ENCODE measurements at places on chromosomes 5 and 9. TPM values are rescaled to one million over a fixed set of nuclear protein-coding genes. Genes with fewer than 3 reads are reported as not detected.

The AQP7 gene
- not detected for total RNA-seq

The ANKRD31 gene
- 0.84 TPM for total RNA-seq

The SLC24A2 gene
- total RNA-seq = not detected

The SLC25A2 gene
- not detected for total RNA-seq

The SOWAHA gene
- not detected for total RNA-seq

DNA sequence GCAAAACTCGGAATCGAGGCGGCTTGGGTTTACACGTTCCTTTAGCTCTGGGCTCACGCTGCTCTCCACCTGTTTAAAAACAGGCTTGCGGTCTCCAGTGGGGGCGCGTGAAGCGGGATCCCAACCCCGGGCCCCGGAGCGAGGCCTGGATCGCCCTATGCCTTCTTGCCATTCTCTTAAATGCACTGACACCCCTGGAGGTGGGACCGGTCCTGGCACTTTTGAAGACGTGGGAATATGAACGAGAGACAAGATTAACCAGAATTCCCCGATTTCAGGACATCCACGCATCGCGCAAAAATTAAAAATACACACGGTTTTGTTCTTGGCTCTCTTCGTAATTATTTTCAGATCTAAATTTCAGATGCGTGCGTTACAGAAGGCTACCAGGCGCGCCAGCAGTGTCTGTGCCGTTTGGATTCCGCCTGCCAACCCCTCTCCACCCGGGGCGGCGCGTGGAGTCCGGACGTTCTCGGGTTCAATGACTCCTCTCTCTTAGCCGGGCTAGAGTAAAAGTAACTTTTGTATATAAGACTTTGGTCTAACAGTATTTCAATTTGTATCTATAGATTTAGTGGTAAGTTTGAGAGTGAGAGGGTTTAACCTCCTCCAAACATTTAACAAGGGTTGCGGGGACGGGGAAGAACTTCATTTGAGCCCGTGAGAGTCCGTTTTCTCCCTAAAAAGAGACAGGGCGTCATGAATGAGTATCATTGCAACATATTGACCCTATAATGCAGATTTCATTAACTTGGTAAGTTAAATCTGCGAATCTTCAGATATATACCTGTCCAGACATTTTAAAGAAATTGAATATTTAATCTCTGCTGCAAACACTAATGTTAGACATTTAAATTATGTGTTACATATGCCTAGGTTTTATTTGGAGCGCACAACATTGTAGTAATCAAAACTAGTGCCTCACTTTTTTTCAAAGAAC lies 3.8 kb downstream of the FOXD1 start:
- no peak for DNase-seq

DNA sequence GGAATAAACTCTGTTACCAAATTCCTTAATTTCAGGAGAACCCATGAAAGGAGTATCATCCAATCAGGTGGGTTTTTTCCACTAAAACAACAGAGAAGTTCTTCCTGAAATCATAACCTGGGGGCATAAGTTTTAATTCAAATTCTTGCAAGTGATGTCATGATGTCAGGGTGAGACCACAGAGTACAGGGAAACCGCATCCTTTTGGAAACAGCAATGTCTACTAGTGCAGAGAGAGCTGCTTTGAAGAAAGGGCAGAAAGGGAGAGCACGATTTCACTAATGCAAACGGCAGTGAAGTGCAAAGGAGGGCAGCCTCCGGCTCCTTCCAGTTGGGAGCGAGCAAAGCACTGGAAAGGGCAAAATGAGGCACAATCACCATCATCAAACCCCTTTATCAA lies 20.6 kb upstream of the CMBL start:
- no peak for DNase-seq

DNA sequence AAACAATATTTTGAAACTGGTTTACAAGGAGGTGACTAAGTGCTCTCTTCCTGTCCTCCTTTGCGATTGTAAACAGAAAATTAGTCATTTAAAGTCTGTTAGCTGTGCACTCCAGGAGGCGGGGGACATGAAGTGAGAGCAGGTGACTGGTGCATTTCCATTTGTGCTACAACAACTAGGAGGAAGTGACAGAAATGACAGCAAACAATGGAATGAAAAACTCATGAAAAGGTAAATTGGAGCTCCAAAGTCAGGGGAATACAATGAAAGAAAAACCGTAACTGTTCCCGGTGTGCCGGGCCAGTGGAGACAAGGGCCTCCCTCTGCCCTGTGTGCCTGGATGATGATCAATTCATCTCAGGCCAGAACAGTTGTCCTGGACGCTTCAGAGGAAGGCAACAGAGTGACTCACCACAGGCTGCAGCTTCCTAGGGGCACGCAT lies 439.9 kb downstream of the GADD45G start:
- DNase-seq = no peak

DNA sequence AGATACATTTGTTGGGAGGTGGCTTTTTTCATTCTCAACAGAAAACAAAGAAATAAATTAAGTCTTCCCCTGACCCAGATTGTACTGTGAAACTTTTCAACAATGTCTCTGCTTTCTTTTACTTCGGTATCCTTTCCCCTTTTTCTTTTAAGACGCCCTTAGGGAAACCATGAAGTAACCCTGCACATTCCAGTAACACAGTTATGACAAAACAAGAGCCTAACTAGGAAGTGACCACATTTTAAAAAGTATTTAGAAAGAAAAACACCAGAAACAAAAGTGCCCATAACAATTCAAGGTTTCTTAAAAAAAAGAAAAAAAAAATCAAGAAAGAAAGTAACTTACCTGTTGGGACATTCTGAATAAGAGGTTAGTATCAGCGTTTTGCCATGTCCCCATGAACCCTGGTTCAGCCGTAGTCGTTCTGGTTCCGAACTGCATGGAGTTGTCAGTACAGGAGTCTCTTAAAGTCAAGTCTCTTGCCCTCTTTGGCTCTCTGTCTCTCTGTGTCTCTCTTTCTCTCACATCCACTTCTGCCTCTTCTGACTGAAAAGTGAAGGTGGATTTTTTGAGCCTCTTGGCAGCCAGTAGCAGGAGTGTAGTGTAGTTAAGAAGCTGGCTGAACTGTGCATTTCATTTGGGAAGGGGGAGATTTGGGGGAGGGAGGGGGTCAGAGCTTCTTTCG lies 142.9 kb downstream of the BNC2 start:
- DNase-seq = no peak

DNA sequence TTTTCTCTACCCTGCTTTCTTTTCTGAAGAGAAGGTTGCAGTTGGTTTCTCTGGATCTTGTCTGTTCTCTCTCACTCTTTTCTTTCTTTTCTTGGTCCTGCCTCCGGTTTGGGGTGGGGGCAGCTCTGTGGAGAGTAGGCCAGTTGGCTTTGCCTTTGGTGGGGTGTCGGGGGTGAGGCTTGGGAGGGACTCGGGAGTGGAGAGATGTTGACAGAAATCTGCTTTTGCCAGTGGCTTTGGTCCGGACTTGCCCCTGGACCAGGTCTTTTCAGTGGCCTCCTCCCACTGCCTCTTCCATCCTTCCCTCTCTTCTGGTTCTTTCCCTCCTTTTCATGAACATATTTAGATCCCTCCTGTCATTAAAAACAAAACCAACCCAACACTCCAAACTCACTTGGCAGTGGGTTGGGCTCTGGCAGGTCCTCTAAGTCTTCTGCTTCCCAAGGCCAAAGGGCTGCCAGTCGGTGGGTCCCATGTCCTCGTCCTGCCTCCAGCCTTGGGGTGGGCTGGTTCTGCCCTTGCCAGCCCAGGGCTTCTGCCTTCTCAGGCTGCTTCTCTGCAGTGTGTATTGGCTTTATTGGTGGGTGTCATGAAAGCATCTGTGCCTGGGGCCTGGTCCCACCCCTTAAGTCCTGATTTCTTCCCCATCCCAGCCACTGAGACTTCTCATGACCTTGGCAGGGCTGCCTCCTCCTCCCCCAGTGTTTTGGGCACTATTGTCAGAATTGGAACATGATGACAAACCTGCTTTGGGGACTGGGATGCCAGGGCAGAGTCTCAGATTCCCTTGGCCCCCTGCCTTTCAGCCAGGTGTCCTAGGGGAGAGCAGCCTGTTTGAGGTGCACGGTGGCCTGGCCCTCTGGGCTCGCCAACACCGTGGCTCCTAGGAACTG lies 16.9 kb downstream of the ANKRD33B start:
- no peak for DNase-seq

DNA sequence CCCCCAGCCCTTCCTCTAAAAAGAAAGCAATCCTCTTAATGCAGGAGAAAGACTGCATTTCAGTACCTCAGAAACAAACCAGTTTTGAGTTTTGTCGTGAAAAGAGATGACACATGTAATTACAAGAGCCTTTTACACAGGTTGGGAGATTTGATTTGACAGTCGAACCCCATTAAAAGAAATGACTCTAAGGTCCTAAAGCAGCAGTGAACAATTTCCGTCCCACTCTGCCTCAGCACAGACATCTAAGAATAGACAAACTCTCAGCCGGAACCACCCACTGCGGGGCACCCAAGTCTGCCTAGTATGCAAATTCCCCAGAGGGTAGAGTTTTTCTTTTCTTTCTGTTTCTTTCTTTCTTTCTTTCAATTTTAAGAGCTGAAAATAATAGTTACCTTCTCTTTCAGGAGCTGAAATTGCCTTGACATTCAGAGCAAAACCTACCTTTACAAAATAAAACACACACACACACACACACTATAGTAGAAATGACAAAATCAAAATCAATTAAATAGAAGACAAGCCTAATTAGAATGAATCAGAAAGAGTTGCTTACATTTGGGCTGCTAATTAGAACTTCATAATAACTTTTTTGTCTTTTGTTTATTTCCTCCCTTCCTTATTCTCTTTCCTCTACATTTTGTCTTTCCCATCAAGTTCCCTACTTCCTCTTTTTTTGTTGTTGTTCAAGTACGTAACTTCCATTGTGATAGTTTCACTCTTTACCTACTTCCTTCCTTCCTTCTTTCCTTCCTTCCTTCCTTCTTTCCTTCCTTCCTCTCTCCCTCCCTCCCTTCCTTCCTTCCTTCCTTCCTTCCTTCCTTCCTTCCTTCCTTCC lies 65.1 kb downstream of the BASP1 start:
- DNase-seq = no peak

- no peak for DNase-seq
Observed at GRCh38 chr9:29697011-29697410, 2123.7 kb upstream of the C9orf72 start.

- DNase-seq = no peak
Observed at GRCh38 chr9:112120030-112120341, 55.1 kb downstream of the SUSD1 start.
